Neural progenitor cell (in vitro differentiated cells): ENCODE measurements at places on chromosomes 3 and 15.
A peak's percentile ranks its signal among the peaks of the same experiment; 100 is the strongest.

DNA sequence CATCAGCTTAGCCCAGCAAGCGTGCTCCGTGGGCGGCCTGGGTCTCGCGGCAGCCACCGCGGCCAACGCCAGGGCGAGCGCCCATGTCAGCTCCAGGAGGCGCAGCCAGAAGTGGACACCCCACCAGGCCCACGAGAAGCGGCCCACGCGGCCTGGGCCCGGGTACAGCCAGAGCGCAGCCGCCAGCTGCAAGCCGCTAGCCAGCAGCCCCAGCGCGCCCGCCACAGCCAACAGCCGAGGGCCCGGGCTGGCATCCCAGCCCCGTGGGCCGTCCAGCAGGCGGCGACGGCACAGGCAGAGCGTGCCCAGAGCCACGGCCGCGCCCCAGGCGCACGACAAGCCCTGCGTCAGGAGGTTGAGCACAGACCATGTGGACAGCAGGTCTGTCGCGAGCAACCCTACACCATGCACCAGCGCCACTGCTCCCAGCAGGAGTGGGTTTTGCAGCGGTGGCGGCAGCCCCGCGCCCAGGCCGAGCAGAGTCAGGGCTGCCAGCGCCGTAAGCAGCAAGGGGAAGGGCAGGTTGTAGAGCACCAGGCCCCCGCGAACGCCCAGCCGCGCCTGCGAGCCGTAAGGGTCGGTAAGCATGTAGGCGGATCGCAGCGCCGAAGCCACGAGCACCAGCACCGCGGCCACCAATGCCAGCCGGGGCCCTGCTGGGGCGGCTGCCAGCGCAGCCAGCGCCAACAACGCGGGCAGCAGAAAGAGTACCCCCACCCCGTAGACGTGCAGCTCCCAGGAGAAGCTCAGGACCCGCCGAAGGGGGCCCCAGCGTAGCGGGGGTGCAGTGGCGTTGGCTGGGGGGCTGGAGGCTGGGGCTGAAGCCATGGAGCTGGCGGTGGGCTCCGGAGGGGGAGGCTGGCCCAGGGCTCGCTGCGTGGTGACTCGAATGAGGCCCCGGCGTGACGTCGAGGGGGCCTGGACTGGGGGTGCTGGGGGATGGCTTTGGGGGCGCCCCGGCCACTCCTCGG, 4.9 kb downstream of the PRRT3 start:
- DNase-seq = peak; percentile 85

- no peak for DNase-seq
Measured at GRCh38 chr3:112530573-112530972, 31.2 kb downstream of the ATG3 start.

GRCh38 chr15:64460724-64461720, 644 bp downstream of the ZNF609 start:
- DNase-seq = peak; percentile 56

GRCh38 chr15:40567111-40567510, 2.0 kb upstream of the RPUSD2 start:
- DNase-seq = peak; percentile 61

GRCh38 chr3:150247441-150247840, 160.7 kb upstream of the TSC22D2 start:
- DNase-seq = no peak

DNA sequence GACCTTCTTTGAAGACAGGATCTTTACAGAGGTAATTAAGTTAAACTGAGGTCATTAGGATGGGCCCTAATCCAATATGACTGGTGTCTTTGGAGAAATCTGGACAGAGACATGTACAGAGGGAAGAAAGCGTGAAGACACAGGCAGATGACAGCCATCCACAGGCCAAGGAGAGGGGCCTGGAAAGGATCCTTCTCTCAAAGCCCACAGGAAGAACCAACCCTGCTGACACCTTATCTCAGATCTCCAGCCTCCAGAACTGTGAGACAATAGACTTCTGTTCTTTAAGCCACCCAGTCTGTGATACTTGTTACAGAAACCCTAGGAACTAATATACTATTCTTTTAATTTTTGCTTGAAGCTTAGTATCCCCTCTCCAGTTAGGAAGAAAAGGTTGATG, 74.2 kb downstream of the WDR76 start:
- DNase-seq = no peak

DNA sequence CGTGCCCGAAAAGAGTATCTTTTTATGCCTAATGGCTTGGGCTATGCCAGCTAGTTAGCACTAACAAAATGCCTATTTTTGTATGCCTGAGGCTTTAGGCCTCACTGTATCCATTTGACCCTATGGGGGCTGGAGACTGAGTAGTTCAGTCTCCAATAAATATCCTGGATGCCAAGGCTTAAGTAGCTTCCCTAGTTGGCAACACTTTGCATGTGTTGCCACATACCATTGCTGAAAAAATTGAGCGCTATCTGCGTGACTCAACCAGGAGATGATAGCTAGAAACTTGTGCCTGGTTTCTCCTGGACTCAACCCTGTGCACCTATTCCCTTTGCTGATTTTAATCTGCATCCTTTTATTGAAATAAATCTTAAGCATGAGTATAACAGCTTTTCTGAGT, 58.4 kb upstream of the ATP2C1 start:
- no peak for DNase-seq

- DNase-seq = no peak
Measured at GRCh38 chr3:643376-643775, 446.8 kb downstream of the CHL1 start.

GRCh38 chr3:141355242-141355641, 13.1 kb upstream of the ZBTB38 start:
- no peak for DNase-seq

DNA sequence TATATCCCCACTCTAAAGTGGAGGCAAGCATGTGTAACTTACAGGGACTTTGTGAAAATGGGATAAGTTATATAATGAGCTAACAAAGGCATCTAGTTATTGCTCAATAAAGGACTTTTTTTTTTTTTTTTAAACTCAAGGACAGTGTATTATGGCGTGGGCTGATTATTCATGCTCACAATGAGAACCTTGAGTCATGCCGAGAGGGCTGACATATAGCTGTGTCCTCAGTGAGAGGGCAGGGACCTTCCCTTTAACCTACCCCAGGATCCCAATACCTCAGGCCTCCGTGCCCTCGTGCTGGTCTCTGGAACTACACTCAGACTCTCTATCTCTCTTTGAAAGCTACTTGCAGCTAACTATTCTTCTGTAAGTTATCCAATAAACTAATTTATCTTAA, 319.9 kb upstream of the ICE2 start:
- no peak for DNase-seq
